Heart left ventricle (tissue), 16 donors: ENCODE measurements at places on chromosomes 4 and X. TPM values are rescaled to one million over a fixed set of nuclear protein-coding genes. Genes with fewer than 3 reads are reported as not detected.
A peak's percentile ranks its signal among the peaks of the same experiment; 100 is the strongest.

DNA sequence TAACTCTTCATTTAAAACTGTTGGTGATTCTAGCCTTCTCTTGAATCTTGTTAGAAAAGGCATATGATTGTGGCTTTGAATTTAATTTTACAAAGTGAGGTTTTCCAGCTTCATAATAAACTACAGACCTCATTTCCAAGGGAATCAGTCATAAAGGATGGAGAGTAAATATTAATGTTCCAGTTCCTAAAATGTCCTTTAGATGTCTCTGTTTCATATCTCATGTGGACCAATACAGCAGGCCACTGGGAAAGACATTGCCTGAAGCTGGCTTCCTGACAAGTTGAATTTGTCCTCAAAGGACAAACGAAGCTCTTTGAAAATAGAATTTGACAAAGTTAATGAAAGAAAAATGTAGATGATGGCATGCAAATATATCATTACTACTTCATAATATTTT, 125.4 kb downstream of the ZNF330 start:
- DNase-seq, result peak; percentile 34

The CYLC1 gene
- not detected for total RNA-seq

DNA sequence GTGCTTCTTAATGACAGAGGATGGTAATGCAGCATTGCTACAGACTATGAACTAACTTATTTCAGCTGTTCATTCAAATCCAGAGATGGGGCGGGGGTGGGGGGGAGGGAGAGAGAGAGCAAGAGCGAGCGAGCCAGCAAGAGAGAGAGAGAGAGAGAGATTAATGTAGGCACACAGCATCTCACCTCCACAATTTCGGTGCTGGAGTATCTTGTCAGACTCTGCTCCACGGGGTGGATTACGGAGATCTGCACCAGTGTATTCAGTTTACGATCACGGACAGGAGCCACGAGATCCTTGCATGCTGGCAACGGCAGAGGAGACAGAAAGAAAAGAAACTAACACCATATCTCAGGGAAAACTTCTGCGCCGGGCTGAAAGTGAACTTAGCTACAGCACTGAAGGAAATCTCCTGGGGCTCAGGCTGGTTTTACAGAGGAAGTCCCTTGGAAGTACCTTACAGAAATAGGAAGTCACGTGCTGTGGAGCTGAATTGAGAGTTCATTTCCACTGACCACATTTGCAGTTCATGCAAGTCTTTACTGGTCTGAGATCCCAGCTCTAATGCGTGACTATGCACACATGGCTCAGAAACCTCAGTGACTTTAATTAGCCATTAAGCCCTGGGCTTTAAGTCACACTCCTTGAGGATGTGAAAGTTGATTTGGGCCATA, 440.9 kb downstream of the INPP4B start:
- no peak for DNase-seq

GRCh38 chrX:19875050-19875431, 12.4 kb downstream of the SH3KBP1 start:
- no peak for DNase-seq

DNA sequence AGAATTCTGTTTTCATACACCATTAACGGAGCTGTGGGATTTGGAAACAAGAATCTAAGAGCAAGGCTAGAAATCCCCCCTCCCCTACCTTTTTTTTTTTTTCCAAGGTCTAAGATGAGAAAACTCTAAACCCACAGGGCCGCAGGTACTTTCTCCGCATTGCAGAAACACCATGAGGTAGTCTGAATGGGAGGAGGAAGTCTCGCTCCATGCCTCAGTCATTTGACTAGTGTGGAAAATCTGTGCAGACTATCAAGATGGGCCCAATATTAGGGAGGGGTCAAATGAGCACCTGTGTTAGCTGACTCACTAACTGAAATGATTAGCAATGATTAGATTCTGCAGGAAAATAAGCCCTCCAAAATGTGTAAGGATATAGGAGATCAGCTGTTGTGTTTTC, 40.9 kb upstream of the MAP3K15 start:
- no peak for DNase-seq

DNA sequence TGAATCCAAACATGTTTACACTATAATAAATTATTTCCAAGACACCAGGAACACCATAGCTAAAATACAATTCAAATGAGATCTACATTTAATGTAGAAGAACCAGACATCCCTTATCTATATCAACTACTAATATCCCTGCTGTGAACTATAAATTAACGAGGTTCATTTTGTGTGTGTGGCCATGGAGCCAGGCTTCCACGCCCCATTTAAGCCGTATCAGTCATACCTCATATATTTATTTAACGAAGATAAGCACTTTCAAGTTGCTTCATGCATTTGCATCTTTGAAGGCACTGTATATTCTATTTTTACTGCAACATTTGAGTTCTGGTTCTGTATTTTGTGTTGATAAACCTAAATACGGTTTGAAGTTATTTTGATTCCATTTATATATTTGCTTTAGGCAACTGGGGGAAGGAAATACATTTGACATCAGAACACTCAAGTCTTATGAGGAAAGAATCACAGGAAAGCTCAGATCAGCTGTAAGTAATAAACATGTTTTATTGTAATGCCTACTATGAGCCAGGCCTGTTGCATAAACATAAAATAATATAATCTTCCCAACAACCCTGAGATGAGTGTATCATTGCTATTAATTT, 45.1 kb upstream of the WDR17 start:
- no peak for DNase-seq

- DNase-seq, result no peak
Measured at GRCh38 chrX:69182818-69183380, 17.6 kb upstream of the PJA1 start.

The EXOC1L gene
- not detected for total RNA-seq

The CT45A1 gene
- total RNA-seq, result not detected

The GABRB1 gene
- total RNA-seq, result 3.7 TPM

GRCh38 chr4:110520886-110521285, 44.9 kb downstream of the ENPEP start:
- DNase-seq, result no peak

GRCh38 chr4:83348074-83348473, 13.4 kb upstream of the HPSE start:
- DNase-seq, result no peak

- no peak for DNase-seq
Measured at GRCh38 chr4:3010577-3010976, 47.2 kb downstream of the GRK4 start.

The HSFX1 gene
- total RNA-seq, result 1.9 TPM

The PAGE4 gene
- total RNA-seq, result not detected

GRCh38 chr4:81874661-81875515, 403.2 kb upstream of the RASGEF1B start:
- no peak for DNase-seq

The FUNDC1 gene
- 24.2 TPM for total RNA-seq

GRCh38 chr4:108031427-108032083, 41.9 kb downstream of the HADH start:
- DNase-seq, result no peak

- DNase-seq, result no peak
Measured at GRCh38 chr4:67512501-67512900, 32.8 kb downstream of the CENPC start.

DNA sequence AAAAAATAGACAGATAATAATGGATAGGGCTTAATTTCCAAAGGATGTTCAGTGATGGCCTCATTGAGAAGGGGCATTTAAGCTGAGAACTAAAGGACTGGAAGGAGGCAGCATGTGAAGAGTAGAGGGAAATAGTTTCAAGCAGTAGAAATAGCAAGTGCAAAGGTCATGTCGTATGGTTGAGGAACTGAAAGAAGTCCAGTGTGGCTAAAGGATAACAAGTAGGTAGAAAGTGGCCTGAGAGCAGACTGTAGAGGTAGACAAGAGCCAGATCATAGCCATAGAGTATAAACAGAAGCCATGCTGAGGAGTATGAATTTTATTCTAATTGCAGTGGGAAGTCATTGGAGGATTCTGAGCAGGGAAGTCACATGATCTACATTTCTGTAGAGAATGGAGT, 72.3 kb downstream of the GRIA3 start:
- DNase-seq, result no peak

DNA sequence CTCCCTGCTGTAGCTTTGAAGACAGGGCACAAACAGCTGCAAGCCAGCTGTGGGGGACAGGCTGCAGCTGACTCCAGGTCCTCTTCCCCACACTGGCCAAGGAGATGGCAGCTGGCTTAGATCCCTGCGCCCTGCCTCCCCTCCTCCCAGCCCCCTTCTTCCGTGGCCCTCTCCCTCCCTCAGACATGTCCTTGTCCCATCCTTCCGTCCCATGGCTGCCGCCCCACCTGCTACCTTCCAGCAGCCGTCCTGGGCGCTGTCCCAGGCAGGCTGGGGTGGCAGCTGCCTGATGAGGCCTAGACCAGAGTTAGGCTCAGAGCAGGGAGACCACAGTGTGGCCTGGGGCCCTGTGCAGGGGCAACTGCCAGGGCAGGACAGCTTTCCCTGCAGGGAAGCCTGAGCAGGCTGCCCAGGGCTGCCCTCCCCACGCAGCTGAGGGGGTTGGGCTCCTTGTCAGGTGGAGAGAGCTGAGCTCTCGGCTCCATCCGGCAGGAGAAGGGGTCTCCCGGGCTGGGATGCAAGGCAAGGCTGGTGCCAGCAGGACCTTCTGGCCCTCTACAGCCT, 3.3 kb upstream of the BGN start:
- DNase-seq, result no peak

- no peak for DNase-seq
Measured at GRCh38 chrX:104430742-104431119, 135.3 kb upstream of the IL1RAPL2 start.

- DNase-seq, result no peak
Measured at GRCh38 chr4:25863831-25864418, 1.1 kb upstream of the SEL1L3 start.

- DNase-seq, result no peak
Measured at GRCh38 chr4:37381040-37381668, 136.6 kb downstream of the NWD2 start.

The SPANXD gene
- not detected for total RNA-seq

DNA sequence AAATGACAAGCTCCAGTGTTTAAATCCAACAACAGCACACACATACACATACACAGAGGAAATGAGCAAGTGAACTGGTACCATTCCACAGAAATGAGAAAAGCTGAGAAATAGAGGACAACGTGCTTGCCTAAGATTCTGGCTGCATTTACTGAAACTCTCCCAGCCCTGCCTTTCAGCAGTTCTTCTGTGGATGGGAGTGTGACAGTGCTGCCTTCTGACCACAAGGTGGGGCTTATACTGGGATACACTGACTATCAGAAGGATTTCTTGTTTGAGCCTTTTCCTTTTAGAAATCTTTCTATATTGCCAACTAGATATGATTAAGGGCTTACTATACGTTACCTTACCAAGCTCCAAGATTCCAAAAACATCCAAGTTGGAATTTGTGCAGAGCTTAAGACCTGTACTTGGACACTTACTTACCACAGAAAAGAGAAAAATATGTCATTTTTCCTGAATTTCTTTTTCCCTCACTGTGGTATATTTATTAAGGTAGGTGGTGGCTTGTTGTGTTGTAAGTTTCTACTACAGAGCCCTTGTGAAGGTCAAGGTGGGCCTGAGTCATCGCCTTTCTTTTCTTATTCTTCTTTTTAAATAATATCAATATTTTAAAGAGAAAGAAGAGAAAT, 10.7 kb upstream of the CXCL8 start:
- peak; percentile 46 for DNase-seq

GRCh38 chrX:13485167-13485566, 84.2 kb upstream of the EGFL6 start:
- no peak for DNase-seq

The OTC gene
- not detected for total RNA-seq

DNA sequence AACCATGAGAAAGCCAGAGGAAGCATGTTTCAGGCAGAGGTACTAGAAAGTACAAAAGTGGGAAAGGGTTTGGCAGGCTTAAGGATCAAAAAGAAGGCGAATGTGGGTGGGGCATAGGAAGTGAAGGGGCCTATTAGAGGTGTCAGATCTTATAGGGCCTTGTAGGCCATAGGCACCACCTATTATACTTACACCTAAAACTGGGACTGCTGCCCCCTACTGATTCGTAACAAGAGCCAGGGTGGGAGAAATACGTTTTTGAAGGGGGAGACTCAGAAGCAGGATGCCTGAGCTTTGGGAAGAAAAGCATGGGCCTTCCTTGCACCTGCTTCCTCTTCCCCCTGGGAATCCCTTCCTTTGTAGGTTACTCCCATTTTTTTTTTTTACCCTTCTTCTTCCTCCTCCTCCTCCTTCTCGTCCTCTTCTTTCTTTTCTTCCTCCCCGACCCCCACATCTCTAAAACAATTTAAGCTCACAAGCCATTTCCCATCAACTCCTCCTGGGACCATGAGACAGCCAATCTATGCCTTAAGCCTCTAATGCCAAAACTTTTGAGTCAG, 40.7 kb upstream of the GPC3 start:
- no peak for DNase-seq

DNA sequence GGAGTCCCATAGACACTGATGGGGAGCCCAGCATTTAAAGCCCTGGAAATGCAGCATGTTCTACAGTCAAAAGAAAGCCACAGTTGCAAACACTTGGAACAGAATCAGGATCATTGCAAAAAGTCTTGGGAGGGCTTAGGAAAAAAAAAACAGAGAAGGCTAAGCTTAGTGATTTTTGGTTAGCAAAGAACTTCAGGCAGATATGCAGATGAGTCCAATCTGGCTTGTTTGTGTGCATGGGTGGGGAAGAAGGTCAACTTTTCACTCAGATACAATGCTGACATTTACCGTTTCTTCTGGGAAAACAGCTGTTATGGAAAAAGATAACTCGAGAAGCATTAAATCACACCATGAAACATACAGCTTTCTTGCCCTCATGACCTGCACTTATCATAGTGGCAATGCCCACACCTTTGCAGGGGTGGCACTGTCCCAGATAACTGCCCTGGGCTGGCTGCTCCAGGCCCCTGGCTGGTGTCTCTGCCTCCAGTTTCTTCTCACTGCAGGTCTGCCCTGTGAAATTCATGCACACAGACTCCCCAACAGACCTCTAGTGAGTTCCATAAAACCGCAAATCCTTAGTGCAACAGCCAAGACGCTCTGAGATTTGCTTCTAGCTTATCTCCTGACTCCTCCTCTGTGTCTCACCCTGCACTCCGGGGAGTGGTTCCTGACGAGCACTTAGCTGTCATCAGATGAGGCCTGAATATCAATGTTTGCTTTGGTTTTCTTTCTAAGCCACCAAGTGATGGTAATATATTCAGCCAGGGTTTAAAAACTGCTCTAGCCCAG, 99.2 kb downstream of the DRD5 start:
- no peak for DNase-seq

GRCh38 chr4:8580321-8581093, at the start of gene GPR78:
TSS of gene GPR78 (plus strand) at chr4:8580392. CDS start at chr4:8580983, 591 bp downstream.
- no peak for DNase-seq

- no peak for DNase-seq
Measured at GRCh38 chr4:153448003-153448731, 18.0 kb upstream of the TMEM131L start.
